ENCODE measurements at places on chromosomes 6 and 20.

GRCh38 chr6:52201046-52201445, 14.9 kb downstream of the IL17A start:
- no peak for DNase-seq

GRCh38 chr20:58073945-58074856, 154.3 kb downstream of the ANKRD60 start:
- DNase-seq: no peak

- DNase-seq: no peak
Observed at GRCh38 chr6:132687306-132687705, 26.5 kb downstream of the VNN1 start.

- DNase-seq: no peak
Observed at GRCh38 chr20:57391439-57392301, 474 bp downstream of the RBM38 start.

DNA sequence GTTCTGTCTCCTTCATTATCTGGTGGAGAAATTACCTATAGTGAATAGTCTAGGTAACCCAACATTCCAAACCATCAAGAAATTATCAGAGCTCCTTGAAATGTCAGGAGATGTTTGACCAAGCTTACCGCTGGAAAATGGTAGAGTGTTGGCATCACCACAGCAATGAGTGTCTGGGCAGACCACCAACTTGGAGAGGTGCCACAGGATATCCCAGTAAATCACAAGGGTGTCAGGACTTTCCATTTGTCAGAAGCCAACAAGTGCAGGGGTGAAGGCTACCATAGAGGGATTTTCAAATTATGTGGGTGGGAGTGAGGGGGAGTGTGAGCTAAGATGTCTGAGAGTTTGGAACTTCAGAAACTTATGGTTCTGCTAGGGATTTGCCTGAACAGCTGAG, 73.2 kb downstream of the VGLL2 start:
- no peak for DNase-seq

GRCh38 chr6:33391922-33392594, 435 bp downstream of the KIFC1 start:
- DNase-seq: no peak

- no peak for DNase-seq
Observed at GRCh38 chr6:107290491-107290890, 168.9 kb downstream of the PDSS2 start.

- DNase-seq: no peak
Observed at GRCh38 chr20:19181552-19181951, 30.9 kb upstream of the SLC24A3 start.

DNA sequence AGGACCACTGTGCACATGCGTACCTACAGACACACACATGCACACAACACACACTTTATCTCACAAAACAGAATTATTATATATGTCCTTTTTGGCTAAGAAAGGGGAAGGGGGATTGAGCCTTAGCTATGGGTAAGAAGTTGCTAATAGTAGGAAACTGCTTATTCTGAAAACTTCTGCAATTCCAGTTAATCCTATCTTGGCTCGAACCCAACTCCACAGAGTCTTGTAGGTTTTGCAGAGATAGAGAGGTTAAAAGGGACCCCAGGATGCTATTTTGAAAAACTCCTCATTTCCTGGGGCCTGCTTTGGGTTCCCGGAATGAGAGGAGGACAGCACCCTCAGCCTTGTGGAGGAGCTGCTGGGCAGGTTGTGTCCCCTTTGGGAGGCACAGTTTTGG, 233.8 kb downstream of the CLIC5 start:
- DNase-seq: no peak

DNA sequence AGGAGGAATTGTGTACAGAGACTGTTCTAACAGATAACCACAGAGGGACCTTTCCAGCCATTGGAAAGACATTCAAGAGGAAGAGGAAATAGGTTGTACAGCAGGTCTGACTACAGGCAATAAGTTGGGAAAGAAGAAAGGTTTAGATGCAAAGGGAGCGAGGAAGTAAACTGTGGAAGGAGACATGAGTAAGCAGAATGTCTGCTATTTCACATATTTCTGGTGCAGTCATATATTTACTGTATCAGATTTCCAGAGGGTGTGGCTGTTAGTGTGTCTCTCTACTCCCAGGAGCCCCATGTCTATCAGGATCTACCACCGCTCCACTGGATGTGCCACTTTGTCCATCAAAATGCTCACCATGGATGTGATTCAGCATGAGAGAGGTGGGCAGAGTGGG, 25.9 kb downstream of the MRS2 start:
- no peak for DNase-seq

DNA sequence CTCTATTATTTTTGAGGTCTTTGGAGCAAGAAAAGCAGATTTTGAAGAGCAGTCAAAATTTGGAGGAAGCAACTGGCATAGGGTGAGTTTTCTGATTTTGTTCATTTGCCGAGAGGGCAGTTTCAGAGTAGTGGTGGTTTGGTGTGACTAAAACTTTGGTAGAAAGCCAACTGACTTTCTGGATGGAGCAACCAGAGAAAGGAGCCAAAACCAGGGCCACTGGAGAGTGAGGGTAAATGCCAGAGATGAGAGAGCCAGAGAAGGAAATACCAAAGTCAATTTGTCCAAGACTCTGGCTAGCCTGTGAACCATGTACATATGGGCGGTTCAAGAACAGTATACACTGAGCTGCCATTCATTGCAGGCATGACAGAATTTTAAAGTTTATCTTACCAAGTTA, 40.5 kb upstream of the ZBTB24 start:
- DNase-seq: no peak

DNA sequence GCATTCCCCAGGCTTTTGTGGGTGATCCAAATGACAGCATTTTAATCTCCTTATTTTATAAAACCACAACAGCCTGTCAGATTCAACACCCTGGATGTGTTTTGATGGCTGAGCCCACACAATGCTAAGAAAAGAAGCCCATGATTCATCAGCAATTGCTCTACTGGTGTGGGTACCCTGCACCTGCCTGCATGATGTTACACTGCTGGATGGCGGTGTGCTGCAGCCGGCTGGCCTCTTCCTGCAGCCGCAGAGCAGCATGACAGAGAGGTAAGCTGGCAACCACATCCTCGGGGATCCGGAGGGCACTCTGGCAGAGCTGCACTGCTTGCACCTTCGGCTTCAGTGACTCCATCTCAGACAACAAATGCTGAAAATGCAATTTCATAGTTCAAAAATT, 327.5 kb downstream of the SYNE1 start:
- peak; percentile 6 for DNase-seq

DNA sequence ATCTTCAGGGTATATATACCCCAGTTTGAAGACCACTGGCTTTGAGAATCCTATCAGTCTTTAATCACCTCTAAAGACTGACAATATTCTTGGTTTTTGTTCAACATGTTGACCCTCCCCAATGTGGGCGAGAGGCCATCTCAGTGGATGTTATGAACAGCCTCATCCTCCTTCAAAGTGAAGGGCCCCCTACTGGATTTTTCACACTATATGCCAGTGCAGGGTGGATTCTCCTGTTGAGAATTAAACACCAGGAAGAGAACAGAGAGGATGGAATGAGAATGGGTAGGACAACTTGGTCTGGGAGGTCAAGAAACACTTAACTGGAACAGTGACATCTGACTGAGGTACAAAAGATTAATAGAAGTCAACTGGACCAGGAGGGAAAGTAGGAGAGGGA, 327.1 kb downstream of the MAFB start:
- no peak for DNase-seq

DNA sequence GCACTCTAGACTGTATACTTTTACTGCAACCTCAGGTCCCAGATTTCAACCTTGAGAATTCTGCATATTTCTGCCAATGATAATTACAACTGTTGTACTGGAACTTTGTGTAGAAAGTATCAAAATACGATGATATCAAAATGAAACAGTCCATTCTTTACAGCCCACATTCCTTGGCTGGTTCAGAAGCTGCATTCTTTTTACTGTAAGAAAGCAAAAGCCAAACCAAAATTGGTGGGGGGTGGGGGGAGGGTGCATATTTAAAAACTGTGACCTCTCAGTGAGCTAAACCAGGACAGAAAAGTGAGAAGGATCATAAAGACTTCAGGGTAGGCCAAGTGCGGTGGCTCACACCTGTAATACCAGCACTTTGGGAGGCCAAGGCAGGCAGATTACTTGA, 41.8 kb upstream of the UBR2 start:
- no peak for DNase-seq
